Activated CD8-positive, alpha-beta memory T cell treated with anti-CD3 and anti-CD28 coated beads for 4 hours (primary cell): ENCODE measurements at places on chromosomes 2 and 18.
A peak's percentile ranks its signal among the peaks of the same experiment; 100 is the strongest.

DNA sequence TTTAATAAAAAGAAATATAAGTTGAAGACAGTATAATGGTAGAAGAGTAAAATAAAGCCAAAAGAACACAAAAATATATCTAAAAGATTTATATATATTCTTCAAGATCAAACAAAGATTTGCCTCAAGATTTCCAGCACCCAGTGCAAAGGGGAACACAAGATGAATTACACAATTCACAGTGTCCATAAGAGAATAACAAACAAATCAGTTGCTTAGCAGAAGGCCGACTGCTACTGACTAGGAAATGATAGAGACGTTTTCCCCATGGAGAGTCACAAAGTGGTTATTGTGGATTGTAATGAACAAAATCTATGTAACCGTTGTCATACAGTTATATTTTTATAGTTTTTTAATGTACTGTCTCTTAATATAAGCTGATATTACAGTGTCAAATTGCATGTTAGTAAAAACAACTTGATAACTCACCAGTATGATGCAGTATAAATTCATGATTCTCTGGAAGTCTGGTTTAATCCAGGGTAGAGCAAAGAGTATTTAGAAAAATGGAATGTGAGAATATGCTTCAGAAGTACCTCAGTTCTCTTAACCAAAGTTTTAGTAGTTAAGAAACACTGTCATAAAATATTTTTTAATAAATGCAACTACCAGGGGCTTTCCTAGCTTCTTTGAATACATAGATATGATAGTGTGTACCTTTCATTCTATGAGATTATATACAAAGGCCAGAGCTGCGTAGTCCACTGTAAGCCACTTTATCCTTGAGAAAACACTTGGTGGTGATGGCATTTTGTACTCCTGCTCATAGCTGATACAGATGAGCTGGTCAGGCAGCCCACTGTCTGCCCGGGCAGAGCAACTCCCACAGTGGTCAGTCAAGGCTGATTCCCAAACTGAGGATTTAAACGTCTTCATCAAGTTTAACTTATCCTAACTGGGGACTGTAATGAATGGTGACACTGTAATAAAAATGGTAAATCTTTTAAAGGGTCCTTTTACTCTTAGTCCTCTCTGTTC, 180.5 kb upstream of the DTNA start:
- no peak for DNase-seq

DNA sequence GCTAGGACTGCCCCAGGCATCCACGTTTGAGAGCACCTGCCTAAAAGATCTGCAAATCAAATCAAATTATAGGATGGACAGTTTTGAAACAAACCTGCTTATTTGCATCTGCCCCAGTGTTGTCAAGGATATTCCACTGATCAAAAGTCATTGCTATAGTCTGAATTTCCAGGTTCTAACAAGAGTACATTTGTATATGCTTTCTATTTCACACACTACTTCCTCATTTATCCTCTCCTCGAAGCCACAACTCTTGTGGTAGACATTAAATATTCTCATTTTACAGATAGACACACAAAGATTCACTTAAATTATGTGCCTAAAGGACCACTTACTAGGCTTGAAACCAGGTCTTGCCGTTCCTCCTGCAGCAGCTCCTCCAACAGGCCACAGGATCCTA, 11.9 kb upstream of the TET3 start:
- no peak for DNase-seq

DNA sequence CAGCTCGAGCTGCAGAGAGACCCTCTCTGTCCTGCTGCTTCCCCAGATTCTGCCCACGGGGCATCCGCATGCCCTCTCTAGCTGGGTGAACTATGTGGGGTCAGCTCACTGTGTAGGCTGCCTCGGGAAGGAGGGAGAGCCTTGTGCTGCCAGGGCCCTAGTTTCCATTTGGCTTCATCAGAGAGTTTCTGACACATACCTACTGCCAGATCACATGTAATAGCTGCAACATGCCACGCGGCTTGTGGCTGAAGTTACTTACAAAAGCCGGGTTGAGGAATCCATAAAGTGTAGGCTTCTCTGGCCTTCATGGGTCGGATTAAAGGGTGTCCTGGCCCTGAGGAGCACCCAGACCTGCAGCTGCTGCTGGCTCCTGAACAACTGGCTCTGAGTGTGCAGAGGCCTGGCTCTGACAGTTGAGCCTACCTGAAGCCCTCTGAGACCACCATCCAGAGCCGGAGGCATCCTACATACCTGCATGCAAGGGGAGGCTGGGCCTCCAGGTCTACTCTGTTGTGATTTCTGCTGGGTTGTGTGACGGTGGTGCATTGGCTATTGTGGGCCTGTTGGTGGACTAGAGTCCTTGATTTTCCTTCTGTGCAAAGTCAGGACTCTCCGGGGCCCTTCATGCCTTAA, 130.0 kb downstream of the SH3RF3 start:
- DNase-seq = no peak

DNA sequence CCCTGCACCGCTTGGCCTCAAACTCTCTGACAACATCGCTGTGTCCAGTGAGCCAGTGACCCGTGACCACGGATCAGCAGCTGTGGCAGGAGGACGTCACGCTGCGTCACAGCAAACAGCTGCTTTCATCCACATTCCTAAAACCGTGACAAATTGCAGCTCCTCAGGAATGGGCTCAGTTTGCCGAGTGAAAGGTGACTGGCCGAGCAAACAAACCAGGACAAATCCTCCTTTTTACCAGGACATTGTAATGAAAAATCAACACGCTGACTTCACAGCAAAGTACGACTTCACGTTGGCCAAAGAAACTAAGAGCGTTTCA, 57.6 kb downstream of the PXDN start:
- DNase-seq = no peak

- DNase-seq = no peak
These were observed 74.7 kb downstream of the PTPRM start for GRCh38 chr18:7641813-7642212.

DNA sequence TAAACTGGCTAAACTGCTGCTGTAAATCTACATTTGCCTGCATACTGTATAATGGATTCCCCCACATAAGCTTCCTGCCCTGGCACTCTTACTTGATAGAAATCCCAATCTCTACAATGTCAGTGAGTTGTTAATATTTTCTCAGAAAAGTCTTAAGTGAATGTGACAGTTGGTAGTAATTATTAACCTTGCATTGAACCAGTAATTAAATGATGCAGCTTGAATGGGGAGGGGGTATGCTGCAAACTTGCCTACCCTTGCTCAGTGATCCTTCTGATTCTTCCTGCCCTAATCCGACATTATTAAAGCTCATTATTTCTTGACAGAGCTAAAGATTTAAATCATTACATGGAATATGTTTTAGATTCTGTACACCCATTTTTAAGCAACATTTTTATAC, 119.0 kb upstream of the CDH7 start:
- DNase-seq = no peak

DNA sequence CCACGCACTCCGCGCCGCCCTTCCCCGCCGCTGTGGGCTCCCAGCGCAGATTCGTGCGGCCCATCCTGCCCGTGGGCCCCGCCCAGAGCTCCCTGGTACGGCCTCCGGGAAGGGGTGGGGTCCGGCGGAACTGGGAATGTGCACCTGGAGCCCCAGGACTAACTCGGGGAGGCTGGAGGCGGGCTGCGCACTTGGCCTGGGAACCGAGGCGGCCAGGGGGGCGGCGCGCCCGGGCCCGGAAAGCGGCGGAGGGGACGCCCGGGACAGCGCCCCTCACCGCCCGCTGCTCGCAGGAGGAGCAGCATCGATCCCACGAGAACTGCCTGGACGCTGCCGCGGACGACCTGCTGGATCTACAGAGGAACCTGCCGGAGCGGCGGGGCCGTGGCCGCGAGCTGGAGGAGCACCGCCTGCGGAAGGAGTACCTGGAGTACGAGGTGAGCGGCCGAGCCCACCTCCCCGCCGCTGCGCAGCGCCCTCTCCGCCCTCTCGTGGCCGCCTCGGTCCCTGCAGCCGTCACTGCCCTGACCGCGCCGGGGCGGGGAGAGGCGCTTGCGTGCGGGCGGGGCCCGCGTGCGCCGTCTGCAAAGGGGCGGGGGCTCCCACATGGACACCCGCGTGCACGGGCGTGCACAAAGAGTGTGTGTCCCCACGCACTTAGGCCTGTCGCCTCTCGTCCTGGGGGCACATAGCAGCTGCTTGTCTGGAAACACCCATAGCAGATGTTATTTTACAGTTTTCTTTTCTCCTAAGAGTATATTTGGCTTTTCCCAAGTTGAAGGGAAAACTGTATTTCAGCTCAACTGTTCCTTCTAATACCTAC, 25.2 kb downstream of the PSD4 start:
- peak; percentile 56 for DNase-seq

DNA sequence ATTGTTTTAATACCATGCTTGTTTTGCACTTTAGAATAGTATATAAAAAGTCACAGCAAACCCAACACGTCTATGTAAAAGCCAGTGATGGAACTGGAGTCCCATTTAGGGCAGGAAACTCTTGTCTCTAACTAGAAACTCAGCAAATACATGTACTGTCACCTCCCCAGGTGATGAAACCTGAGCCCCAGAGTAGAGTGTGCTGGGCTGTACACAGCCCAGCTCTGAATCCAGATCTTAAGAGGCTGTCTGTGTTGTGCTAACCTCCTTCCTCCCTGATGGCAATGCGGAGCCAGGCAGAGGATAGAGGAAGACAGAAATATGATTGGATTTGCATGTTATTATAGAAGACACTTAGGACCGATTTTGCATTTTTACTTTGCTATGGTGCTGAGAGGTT, 317.5 kb upstream of the TRIB2 start:
- no peak for DNase-seq

DNA sequence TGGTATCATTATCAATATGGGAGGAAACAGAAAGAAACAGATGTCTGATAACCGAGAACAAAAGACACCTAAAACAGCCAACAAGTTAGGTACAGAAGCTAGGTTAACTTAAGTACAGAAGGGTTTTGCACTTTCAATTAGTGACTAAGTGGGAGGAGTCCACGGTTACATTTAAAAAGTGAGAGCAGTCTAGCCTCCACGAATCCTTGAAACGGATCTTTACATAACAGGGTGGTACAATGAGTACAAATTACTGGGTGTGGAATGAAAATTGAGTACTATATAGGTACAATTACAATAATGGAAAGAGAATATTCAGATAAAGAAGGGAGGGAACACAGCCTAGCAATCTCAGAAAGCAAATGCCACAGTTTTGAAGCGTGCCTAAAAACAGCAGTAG, 76.6 kb downstream of the TLK1 start:
- DNase-seq = no peak

DNA sequence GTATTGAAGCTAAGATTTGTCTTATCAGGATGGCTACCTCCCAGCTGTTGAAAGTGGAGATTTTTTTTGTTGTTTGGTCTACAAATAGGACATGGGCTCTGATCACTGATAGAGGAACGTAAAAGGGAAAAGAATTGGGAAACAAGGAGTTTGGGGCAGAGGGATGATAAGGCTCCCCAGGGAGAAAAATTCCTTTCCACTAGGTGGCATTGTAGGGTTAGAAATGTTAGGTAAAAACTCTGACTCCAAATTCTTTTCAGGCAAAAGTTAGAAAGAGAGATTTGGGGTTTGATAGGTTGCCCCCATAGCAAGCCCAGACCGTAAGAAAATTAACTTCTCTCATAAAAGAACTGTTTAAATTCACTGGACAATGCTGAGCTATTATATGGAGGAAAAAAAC, 19.8 kb downstream of the CMPK2 start:
- DNase-seq = no peak

GRCh38 chr2:216696321-216696720, 972 bp upstream of the IGFBP5 start:
- no peak for DNase-seq

DNA sequence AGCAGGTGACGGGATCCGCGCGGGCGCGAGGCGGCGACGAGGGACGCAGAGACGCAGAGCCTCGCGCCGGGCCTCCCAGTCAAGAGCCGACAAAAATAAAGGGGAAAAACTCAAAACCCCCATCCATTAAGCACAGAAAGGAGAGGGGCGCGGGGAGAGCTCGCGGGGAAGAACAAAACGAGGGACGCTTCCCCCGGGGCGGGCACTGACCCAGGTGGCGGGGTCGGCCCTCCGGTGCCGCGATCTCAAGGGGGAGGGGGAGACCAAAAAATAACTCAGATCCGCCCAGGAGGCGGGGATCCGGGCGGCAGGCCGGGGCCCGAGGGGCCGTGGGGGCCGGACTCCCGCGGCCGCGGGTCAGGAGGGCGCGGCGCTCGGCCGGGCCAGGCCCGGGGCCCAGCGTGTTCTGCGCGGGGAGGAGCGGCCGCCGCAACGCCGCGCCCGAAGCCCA, 597 bp downstream of the RNF103 start:
- DNase-seq = no peak

DNA sequence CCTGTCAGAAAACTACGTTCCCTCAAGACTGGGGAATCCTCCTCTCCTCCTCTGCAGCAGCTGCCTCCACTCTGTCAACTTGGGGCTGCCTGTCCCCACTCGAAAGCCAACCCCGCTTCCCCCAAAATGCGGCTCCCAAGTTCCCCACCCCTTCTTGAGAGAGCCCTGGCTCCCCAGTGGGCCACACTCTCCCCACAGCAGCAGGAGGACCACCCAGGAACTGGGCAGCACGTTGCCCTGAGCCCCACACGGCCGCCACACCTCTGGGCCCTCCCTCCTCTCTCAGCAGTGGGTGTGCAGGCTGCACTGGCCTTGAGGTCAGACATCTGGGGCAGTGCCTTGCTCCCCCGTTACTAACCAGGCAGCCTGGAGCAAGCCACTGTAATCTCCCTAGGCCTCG, 9.6 kb upstream of the TEX51 start:
- no peak for DNase-seq

- no peak for DNase-seq
These were observed 12.6 kb downstream of the PPP1R1C start for GRCh38 chr2:181998041-181998835.

DNA sequence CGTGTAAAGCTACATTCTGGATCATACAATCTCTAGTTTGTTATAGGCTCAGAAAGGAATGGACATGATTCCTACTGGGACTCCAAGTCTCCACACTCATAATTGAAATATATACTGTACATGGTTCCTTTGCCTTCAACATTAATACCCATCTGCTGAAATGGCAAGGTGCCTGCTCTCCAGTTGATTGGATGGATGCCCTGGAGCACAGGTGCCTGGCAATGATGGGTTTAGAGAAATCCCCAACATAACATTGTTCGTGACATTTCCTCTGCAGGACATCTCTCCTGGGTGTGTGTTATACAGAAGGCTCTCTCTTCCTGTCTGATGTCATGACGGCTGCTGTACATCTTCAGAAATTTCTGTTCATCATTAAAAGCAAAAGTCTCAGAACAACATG, 449.7 kb upstream of the CWC22 start:
- no peak for DNase-seq

GRCh38 chr2:158297606-158298005, 158.9 kb downstream of the CCDC148 start:
- DNase-seq = no peak

- no peak for DNase-seq
These were observed 325.6 kb upstream of the VRK2 start for GRCh38 chr2:57720728-57721627.

- DNase-seq = no peak
These were observed 31.9 kb downstream of the BMP10 start for GRCh38 chr2:68839260-68839833.
